ENCODE measurements at places on chromosomes 3 and 15. TPM values are rescaled to one million over a fixed set of nuclear protein-coding genes. Genes with fewer than 3 reads are reported as not detected.

The TIMP4 gene
- 0.08 TPM for total RNA-seq

DNA sequence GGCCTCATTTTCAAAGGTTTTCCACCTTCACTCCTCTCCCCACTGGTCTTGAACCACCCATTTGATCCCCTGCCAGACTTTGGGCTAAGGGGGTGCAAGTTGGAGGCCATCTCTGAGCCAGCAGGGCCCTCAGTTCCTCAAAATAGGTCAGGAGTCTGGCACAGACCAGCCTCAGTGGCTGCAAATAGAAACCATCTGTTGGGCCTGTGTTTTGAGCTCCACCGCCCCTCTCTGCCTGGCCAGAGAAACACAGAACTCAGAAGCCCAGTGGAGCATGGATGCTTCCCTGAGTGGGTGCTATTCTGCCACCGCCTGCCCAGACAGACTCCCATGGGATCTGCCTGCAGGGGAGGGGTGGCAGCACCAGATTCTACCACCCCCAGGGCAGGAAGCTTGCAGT is 56.3 kb downstream of the CORO2B start:
- no peak for DNase-seq

DNA sequence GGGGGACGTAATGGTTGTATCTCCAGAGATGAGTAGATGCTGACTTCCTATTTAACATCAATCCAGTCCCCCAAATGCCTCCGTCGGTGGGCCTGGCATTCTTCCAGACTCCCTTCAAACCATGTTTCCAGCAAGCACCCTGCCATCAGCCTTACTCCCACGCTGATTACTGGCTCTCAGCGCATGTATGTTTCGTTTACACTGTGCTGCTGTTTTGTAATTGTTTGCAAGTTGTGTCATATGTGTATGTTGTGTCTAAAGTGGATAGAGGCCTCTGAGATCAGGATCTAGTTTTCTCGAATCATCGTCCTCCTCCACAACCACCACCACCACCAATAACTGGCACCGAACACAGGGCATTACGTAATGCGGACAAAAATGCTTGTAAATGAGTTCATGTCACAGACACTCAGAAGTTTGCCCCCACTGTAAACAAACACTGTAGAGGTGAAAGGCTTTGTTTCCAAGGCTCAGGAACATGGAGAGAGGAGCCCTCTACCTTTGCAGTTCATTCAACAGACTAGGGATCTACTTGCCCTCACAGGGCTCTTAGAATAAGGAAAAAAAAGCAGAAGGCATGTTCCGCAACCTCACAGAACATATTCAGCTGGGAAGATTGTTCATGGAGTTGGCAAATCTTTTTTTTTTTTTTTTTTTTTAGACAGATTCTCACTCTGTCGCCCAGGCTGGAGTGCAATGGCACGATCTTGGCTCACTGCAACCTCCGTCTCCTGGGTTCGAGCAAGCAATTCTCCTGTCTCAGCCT is 46.1 kb upstream of the SEMA4B start:
- DNase-seq: peak; percentile 78

The ATP13A5 gene
- total RNA-seq: not detected

GRCh38 chr3:39154280-39155021 is 1.1 kb upstream of the CSRNP1 start:
- DNase-seq: no peak
